ENCODE measurements at places on chromosomes 12 and 14.

DNA sequence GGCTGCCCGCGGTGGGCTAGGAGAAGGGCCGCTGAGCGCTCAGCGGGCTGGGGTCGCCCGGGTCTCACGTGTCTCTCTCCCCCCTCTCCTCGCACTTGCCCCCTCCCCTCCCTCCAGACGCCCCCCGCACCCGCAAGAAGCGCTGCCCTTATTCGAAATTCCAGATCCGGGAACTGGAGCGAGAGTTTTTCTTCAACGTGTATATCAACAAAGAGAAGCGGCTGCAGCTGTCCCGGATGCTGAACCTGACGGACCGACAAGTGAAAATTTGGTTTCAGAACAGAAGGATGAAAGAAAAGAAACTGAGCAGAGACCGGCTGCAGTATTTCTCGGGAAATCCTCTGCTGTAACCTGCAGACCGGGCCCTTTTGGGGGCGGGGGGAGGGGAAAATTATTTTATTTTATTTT lies 314 bp upstream of the HOTAIR start:
- DNase-seq, result no peak

- no peak for DNase-seq
These were observed 19.2 kb downstream of the PELI2 start for GRCh38 chr14:56137453-56137807.

DNA sequence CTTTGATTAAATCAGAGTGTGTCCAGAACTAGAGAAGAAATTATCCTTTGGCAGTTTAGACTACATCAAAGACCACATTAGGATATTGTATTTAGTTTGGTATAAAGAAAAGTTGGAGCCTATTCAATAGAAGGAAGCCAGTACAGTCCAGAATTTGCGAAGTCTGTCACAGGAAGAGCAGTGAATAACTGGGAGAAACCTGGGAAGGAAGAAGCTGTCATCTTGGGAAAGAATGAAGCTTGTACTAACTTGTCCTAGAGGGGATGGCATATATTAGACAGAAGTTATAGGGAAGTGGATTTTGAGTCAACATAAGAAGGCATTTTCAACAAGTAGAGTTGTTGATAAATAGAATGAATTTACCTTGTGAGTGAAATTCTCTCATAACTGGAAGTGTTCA lies 386.7 kb downstream of the LRIG3 start:
- DNase-seq, result no peak

DNA sequence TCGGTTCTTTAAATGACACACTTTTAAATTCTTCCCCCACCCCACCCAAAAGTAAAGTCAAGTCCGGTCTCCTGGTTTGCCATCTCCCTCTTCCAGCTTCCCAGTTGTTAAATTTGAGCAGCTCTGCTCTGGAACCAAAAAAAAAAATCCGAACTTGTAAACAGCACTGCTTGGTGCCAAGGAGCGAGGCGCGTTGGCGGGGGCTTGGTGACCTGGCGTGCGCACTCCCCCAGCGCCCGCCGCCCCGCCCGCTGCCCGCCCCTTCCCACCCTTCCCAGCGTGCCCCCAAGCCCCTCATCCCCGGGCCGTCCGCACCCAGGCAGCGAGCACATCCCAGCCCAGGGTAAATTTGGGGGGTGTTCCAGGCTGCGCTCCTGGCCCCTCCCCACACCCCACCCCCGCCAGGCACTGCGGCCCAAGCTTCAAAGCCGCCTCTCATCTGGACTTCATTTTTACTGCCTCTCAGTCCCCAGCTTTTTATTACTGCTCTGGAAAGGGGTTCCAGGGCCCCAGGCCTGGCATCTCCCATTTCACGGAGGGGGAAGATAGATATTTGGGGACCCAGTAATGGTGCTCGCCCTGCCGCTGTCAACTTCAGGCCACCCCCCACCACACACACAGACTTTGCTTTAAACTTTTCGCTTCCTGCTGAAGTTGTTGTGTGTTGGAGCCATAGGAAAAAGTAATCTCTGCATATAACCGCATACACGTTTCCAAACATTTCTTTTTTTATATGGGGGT lies 11.7 kb upstream of the ITGB7 start:
- no peak for DNase-seq

DNA sequence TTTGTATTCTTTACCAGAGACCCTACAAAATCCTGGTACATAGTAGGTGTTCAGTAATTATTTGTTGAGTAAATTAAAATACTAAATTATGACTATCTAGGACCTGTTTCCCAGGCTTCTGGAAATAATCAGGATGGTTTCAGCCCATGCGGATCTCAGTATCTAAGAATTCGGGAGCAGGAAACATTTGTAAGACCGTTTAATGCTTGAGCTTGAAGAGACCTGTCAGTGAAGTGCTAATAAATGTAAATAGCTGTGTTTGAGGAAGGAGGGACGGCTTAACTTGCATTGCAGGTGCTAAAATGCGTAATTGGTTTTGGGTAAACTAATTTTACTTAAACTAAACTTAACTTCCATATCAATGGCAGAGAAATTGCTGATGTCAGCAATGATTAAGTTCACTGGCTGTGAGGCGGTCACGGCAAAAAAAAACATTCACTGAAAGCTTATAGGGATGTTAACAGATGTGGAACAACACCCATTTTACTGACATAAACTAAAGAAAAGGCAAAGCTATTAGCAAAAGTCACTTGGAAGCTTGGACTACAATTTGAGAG lies 28.6 kb upstream of the AEBP2 start:
- DNase-seq, result no peak

- no peak for DNase-seq
These were observed 229.6 kb upstream of the EGLN3 start for GRCh38 chr14:34180434-34180833.

- no peak for DNase-seq
These were observed 289.9 kb upstream of the CAND1 start for GRCh38 chr12:66979251-66979650.

- DNase-seq, result no peak
These were observed 67.5 kb upstream of the SLC35F4 start for GRCh38 chr14:57933349-57933748.

GRCh38 chr12:5254703-5255102 lies 177.2 kb upstream of the NTF3 start:
- no peak for DNase-seq

- DNase-seq, result no peak
These were observed 19.4 kb upstream of the EVL start for GRCh38 chr14:100045642-100046344.

DNA sequence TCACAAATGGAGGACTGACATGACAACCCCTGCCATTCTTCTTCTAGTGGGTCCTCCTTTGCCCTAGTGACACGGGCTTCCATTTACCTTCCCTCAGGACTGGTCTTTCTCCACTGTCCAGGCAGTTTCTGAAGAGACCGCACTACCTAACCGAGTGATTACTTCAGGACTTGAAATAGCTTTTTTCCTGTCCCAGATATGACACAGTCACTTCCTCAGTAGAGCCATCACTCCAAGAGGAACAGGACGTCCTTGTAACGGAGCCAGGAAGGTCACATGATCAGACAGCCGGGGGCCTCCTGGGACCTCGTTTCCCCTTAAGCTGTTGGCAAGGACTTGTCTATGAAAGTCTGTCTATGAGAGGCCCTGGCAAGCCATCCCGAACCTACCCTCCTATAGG lies 62.3 kb downstream of the FOS start:
- peak; percentile 40 for DNase-seq

GRCh38 chr14:31419967-31420318 lies 407 bp downstream of the HEATR5A start:
- DNase-seq, result peak; percentile 5

GRCh38 chr12:124487066-124487833 lies 80.2 kb downstream of the NCOR2 start:
- no peak for DNase-seq

DNA sequence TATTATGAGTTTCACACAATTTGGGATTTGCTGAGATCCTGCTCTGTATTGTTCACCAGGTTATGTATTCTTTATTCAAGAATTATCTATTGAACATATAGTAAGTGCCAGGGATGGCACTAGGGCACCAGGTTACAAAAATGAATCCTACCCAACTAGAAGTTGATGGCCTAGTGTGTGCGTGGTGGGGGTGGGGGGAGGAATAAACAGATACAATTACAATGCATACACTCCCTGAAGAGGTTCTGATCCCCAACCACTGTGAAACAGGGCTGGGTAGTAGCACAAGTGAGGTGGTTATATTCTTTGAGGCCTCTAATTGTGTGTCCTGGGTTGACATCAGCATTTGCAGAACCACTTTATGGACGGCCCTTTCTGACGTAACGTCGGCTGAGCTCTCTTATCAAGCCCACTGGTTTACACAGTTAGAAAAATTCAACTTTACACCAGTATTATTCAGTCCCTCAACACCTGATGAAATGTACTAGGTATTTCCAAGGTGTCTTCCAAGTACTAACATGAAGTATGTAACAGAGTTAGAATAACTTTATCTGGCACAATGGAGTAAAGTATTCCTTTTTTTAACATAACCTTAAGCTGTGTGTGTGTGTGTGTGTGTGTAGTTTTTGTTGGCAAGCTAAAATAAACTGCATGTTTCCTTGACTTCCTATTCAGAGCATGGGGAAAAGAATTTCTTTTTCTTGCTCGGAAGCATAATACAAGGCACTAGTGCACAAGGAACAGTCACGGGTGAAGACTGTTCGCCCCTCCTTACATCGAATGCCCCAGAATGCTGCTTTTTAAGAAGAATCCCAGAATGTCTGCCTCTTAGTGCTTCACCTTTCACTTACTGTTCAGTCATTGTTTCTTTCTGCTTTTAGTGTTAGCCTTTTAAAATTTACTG lies 8.1 kb upstream of the GLRX5 start:
- no peak for DNase-seq

- no peak for DNase-seq
These were observed 82.1 kb downstream of the AVPR1A start for GRCh38 chr12:63068857-63069442.

DNA sequence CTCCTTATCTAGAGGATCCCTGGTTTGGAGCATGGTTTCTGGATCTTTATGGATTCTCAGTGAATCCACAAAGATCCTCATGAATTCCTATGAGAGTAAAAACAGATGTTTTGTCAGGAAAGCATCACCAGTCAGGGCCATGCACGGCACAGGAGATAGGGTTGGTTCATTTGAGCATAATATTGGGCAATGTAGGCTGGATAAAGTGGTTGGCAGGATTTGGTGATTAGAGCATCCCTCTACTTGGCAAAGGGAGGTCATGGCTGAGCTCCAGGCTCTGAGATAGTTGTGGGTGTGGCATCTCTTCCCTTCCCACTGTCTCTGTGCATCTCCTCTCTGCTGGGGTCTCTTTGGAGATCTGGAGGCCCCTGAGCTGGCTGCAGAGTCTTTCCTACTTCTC lies 149.8 kb downstream of the DACT1 start:
- no peak for DNase-seq

DNA sequence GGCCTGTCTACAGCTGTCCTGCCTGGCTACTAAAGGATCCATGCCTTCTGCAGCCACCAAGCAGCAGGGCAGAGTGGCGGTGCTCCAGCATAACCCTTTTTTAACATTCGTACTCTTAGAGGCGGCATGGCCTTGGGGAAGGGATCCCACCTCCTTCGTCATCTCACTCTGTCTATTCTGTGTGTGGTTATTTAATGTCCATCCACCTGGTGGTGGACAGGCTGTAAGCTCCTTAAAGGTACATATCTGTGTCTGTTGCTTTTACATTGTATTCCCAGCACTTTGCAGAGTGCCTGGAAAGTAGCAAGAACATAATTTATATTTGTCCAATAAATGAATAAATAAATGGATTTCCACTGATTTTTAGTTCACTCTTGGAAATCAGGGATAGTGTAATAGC lies 15.7 kb upstream of the ACOT1 start:
- DNase-seq, result no peak

DNA sequence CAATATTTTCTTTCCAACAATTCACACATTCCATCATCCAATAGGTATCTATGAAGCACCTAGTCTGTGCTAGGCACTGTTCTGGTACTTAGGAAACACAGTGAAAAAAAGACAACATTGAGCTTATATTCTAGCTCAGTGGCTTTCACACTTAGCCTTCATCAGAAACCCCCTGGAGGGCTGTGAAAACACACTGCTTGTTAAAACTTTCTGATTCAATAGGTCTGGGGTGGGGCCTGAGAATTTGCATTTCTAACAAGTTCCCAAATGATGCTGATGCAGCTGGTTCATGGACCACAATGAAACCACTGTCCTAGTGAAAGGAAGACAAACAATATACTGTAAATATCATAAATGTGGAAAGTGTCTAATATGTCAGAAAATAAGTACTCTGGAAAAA lies 5.9 kb downstream of the VTI1B start:
- DNase-seq, result no peak

DNA sequence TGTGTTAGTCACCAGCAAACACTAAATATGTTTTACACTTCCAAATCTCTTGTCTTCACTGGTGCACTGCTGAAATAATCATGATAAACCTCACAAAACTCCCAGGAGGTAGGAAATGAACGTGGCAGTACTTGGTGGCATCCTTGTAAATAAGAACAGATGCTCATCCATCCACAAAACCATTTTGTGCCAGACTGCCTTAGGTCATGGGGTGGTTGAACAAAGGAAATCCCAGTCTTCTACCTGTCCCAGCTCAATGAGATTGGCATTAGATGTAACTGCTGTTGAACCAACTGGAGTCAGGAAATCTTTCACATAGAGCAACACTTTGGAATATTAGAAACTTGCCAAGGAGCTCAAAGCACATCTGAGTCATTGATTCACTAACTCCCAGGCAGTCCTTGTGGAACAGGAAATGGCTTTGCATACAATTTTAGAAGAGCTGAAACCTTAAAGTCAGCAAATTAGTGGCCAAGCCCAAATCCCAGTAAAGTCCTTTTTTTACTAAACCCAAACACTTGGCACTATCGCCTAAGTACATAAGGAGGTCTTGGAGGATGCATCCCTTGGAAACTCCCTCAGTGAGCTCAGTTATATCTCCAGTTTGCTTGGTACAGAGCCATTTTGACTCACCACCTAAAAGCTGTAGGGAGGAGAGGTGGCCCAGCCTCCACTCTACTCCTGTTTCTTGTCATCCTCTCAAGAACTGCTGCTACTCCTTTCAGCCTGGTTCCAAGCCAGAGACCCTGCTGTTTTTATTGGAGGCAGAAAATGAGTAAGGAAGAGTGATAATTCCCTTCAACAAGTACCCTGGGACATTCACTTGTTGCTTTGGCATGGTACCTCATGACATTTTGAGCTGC lies 208.0 kb downstream of the NOVA1 start:
- DNase-seq, result no peak

- DNase-seq, result no peak
These were observed 1.6 kb upstream of the TNFRSF1A start for GRCh38 chr12:6343518-6343917.

DNA sequence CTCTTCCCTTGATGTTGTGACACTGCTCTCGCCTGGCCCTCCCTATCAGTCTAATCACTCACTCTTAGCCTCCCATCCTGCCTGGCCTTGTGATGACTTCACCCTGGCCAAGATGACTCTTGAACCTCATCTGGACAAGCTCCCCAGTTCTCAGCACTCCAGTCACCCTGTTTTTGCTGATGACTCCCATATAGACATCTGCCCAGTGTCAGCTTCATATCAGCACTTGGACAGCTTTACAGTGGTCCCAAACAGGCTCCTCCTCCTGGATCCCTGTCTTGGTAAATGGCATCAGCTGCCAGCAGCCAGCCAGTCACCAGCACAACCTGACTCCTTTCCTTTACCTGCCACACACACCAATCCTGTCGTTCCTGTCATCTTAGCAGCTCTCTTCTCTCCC lies 104.2 kb downstream of the POLR3B start:
- no peak for DNase-seq

- DNase-seq, result peak; percentile 42
These were observed 1.9 kb downstream of the ATXN2 start for GRCh38 chr12:111596985-111597830.

- DNase-seq, result no peak
These were observed 198.7 kb upstream of the EEA1 start for GRCh38 chr12:93127582-93128331.

GRCh38 chr14:83867566-83868225 lies 1662.2 kb upstream of the FLRT2 start:
- DNase-seq, result no peak

- DNase-seq, result no peak
These were observed 81.9 kb upstream of the ATF7IP start for GRCh38 chr12:14283489-14284144.
